ENCODE measurements at places on chromosomes 4 and X.
A peak's percentile ranks its signal among the peaks of the same experiment; 100 is the strongest.

- DNase-seq: no peak
These were observed 1451.9 kb downstream of the PCDH7 start for GRCh38 chr4:32172086-32172485.

GRCh38 chrX:14027511-14028019 lies 2.1 kb downstream of the GEMIN8 start:
- DNase-seq: peak; percentile 80

GRCh38 chr4:22435652-22436051 lies 80.2 kb downstream of the ADGRA3 start:
- no peak for DNase-seq

- no peak for DNase-seq
These were observed 242.7 kb upstream of the ETNPPL start for GRCh38 chr4:109005523-109005922.

DNA sequence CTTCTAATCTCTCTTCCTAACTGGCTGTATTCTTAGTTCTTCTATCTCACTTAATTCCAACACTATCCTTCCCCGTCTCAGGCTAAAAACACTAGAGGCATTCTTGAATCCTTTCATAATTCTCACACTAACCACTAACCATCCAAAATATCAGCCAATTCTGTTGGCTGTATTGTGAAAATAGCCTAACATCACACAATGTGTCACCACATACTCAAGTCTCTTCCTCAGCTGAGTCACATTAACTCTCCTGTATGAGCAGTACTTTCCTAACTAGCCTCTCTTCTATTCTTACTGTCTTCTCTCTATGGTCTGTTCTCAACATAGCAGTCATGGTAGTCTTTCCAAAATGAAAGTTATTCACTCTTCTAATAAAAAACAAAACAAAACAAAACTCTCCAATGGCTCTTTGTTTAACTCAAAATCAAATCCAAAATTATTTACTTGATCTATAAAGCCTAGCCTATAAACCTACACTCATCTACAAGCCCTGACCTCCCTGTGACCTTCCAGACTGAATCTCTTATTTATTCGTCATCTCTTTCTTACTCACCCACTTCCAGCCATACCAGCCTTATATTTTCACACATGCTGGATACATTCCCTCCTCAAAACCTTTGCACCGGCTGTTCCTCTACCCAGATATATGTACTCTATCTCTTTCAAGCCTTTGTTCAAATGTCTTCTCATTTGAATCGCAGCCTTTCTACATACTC lies 445.9 kb downstream of the TLL1 start:
- DNase-seq: no peak

DNA sequence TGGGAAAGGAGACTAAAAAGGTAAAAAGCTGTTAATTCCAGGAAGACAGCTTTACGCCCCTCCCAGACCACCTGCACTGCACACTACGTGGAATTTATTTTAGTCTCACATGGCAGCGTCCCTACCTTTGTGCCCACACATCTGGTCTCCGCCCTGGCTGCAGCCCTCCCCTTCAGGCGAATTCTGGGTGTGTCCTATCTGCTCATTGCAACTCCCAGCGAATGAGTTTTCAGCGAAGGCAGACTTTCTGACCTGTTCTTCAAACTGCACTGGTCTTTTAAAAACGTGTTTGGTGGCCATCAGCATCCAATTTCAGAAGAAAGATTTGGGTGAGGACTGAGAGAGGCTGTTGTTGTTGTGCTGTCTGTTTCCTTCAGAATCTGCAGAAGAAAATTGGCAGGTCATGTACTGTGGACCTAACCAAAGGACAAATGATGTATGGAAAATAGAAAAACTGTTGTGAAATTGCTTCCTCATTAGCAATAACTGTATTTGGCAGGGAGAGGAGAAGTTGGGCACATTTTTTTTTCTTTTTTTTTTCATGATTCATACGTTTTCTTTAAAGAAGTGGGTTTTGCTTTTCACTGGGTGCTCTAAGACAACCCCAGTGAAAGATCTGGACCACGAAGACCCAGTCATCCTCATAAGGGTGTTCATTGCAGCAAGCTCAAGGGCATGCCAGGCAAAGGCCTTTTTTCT lies 4.2 kb downstream of the TLR8 start:
- no peak for DNase-seq

DNA sequence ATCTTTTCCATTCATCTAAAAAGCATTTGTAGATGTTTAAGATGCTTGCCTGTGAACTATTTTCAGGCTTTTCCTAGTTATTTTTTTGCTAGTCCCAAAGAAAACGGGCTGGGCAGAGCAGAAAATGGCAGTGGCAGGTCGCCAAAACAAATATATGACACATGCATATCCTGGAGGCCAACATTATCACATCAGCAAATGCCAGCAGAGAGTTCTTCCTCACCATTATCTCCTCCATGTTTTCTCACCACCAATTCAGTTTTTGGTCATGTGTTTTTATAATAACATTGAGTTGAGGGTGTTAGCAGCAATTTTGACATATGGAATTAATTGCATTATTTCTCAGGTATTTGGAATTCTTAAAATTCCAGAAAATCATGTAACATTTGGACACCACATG lies 97.9 kb upstream of the EOLA2 start:
- peak; percentile 80 for DNase-seq

DNA sequence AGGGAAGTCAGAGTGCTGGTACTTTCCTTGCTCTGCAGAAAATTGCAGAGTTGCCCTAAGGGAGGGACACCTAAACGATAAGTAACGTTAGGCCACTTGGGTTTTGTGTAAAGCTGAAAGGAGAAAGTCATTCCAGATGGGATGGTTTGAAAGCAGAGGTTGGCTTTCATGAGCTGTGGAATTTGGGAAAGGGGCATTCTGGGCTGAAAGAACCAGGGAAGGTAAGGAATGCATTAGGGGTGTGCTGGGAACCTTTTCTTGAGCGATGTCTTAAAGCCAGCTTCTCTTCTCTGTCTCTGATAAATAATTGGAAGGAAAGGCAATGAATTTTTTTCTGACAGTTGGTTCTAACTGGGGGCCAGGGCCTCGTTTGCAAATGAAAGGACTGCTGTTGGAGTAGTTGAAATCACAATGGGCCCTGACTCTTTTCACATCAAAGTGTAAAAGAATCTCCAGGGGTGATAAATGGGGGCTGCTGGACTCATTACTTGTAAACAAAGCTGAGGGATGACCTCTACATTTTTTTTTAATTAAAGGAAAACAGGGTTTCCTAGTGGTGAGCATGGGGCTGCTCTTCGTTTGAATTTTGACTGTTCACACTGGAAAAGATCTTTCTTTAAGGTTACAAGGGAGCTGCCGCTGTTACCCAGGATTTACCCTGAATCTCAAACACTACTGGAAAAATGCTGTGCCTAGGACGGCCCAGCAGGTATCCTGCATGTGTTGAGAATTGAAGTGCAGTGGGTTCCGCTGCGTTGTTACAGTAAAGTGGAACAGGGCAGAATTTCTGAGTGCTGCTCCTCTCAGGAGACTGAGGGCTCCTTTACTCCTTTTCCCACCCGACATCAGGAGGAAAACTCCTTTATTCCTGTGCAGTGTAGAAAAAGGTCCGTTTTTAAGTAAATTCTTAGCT lies 25.0 kb downstream of the AFF1 start:
- no peak for DNase-seq

DNA sequence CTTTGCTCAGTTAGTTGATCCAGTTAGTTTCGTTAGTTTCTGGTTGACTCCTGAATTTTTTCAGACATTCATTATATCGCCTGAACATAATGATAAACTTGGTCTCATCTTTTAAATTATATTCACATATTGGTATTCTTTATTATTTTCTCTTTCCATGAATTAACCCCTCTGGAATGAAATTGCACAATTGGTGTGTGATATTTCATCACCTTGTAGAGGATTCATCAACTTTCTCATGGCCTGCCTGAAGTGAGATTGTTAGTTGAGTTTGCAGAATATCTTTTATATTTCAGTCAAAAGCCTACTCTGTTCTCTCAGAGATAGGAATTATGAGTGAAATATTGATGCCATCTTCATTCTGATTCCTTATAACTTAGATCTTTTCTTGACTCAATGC lies 1160.6 kb upstream of the AGA start:
- no peak for DNase-seq

DNA sequence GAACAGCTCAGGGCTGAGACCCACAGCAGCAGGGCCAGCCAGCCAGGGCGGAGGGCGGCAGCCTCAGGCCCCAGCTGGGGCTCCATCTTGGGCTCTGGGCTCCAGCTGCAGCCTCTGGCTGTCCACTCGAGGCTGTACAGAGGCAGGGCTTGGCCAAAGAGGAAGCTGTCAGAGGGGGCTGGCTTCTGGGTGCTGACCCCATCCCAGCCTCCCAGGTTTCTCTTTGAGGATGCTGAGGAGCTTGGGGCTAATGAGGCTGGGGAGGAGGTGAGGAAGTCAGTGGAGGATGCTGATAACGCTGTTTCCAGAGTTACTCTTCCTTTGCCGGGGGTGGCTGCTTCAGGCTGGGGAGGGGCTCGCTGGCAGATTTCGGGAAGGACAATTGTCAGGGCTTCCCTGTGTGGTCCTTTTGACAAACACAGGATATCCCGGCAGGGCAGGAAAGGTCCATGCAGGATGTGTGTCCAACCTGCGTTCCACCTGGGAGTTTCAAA lies at the start of gene DIPK2B:
TSS of gene DIPK2B (minus strand) at position 136 of the 494 bp plus-strand sequence. CDS start at position 86, 50 bp downstream.
- peak; percentile 79 for DNase-seq

DNA sequence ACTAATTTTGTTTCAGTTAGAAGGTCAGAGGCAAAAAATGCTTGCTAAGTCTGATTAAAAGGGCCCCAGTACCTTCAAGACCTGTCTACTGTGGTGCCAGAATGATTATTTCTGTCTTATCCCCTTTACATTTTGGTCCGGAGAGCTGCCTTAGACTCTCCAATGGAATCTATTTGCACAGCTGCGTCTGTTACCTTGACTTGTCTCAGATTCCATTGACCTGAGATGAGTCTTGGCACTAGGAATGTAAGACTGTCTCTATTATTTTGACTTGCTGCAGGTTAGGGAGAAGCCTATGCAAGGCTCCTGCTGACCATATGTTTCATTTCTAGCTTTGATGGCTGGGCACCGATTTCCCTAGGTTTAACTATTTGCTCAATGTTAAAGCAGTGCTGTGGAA lies 457.6 kb downstream of the KCTD8 start:
- DNase-seq: no peak

DNA sequence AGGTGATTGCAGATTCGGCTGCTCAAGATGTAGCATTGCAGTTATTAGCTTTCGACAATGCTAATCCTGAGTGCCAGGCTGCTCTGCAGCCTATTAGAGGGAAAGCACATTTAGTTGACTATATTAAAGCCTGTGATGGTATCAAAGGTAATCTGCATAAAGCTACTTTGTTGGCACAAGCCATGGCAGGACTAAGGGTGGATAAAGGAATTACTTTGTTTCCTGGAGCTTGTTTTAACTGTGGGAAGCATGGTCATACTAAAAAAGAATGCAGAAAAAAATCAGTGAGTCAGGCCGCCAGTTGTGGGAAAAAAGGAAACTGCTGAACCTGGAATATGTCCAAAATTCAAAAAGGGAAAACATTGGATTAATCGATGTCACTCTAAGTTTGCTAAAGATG lies 154.9 kb upstream of the TECRL start:
- peak; percentile 31 for DNase-seq

DNA sequence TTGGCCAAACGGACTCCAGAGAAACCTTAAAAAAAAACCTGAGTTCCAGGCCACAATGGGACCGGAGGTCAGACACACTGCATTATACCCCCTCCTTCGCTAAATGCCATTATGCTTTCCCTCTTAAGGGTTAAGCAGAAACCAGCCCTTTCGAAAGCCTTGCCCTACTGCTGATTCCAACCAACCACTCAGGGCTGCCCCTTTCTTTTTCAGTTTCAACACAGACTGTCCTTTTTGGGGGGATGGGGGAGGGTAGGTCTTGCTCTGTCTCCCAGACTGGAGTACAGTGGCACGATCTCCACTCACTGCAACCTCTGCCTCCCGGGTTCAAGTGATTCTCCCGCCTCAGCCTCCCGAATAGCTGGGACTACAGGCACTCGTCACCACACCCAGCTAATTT lies 49.5 kb upstream of the MAN2B2 start:
- DNase-seq: no peak

DNA sequence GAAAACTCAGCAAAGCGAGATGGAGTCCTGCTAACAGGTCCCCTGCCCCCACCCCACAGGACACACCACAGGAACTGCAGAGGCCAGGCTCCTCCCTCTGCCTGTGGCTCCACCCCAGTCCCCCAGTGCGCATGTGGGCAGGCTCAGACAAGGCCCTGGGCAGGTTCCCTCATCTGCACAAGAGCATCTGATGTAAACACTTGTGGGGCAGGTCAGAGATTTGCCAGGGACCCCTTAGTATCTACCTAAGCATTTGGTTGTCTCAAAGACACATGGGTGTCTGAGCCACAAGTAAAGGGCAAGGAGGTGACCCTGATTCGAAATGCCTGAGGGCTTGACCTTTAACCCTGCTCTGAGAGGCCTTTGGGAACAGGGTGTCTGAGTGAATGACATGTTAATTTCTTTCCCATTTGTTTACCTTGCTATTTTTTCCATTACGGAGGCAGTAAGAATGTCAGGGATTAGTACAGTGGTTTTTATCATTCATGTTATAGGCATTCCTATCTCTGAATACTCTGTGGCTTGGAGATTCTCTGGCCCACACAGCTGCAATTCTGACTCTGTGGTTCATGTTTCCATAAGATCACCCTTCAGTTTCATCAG lies 85.3 kb downstream of the ZNF518B start:
- no peak for DNase-seq

DNA sequence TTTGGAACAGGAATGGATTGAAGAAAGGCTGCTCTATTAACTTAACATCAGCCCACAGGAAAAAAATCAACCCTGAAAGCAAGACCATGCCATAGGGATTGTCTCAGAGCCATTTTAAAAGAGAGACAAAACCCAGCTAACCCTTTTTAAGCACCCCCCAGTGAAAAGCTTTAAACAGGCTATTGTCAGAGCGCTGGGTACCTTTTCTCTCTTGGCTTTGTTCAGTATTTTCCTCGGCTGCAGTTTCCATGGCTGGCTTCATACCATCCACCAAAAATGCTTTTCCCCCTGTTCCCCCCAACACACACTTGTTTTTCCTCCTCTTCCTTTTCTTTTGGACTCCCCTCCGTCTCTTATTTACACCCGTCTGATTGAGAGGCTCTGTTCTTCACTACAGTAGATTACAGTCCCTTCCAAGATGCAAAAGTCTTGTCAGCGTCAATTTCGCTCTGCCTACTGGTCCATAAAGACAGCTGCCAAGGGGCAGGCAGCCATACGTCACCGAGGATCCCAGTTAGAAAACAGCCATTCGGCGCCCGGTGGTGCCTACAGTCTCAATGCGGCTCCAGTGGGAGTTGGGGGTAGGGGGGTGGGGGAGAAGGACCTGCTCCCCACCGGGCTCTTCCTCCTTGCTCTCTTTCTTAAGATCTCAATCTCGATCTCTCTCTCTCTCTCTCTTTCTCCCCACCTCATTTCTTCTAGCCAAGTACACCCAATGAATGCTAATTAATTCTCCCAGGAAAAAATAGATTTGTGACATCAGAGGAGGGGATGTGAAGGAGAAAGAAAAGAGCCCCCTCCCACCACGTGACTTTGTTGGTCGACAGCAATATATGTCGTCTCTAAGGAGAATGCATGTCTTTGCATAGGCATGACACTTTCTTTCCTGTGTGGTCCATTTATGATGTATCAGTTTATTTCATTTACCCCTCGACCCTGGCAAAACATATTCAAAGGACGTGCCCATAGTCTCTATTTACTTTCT lies at the start of gene GPM6B:
TSS of gene GPM6B (minus strand) at position 451 of the 985 bp plus-strand sequence. CDS start at position 262, 189 bp downstream.
- DNase-seq: no peak
